ENCODE measurements at places on chromosomes 6 and 20. TPM values are rescaled to one million over a fixed set of nuclear protein-coding genes. Genes with fewer than 3 reads are reported as not detected.
A peak's percentile ranks its signal among the peaks of the same experiment; 100 is the strongest.

- DNase-seq, result peak; percentile 61
Observed at GRCh38 chr6:170255426-170256125, 35.3 kb downstream of the DLL1 start.

DOK5 gene
- 4.4 TPM for total RNA-seq

KAT14 gene
- total RNA-seq, result 8.7 TPM

- no peak for DNase-seq
Observed at GRCh38 chr20:22944062-22944461, 91.0 kb upstream of the SSTR4 start.

POLR1C gene
- total RNA-seq, result 23.9 TPM

DNA sequence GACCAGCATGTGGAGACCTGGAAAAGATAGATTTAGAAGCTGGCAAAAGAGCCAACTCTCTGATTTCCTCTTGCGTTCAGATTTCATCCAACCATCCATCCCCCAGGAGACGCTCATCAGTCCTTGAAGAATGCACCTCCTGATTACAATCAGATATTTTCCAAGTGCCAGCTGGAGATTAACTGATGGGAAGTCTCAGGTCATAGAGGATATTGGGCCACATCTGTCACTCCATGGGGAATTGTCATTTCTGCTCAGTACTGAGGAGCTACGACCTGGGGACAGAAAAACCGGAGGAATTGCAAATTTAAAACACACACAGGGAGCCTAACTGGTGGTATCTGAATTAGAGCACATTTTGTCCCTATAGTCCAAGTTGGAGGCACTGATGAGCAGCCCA is 496.2 kb upstream of the SULF2 start:
- DNase-seq, result no peak

GRCh38 chr6:146884728-146885127 is 286.0 kb downstream of the ADGB start:
- DNase-seq, result no peak

ERGIC3 gene
- total RNA-seq, result 117 TPM

EPHA7 gene
- total RNA-seq, result 0.24 TPM

GRM4 gene
- total RNA-seq, result not detected

Data from posterior vena cava (tissue), 2 donors.